ENCODE measurements at places on chromosomes 7 and 10.

DNA sequence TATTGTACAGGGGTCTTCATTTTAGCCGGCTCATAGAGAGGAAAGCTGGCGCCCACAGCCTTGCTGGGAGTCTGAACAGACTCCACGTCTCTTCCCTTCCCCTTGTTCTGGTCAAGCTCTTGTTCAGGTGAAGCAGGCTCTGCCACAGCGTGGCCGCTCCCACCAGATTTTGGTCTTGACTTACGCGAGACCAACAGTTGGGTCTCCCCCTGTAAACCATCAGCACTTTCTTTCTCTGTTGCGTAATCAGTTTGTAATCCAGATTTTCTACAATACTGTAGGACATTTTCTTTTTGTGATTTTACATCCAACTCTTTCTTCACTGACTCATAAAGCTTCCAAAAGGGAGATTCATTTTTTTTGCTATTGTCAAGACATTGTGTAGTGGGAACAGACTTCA, 10.9 kb downstream of the MKI67 start:
- no peak overlapping the region for H3K27ac ChIP-seq
- no peaks in the 10 kb centered on the region for H3K27me3 ChIP-seq
- H3K4me1 ChIP-seq = no peaks in the 10 kb centered on the region
- peak; percentile 71 for DNase-seq
- peaks cover 17% of the 10 kb centered on the region for H3K36me3 ChIP-seq

GRCh38 chr7:105429746-105430612, 41.3 kb upstream of the SRPK2 start:
- peaks cover 5% of the 10 kb centered on the region for H3K4me1 ChIP-seq
- no peaks in the 10 kb centered on the region for H3K27me3 ChIP-seq
- H3K4me3 ChIP-seq = no peak overlapping the region
- DNase-seq = no peak
- H3K36me3 ChIP-seq = no peaks in the 10 kb centered on the region

- no peak overlapping the region for H3K4me3 ChIP-seq
- H3K36me3 ChIP-seq = no peaks in the 10 kb centered on the region
- H3K4me1 ChIP-seq = no peaks in the 10 kb centered on the region
- DNase-seq = no peak
- no peak overlapping the region for H3K27ac ChIP-seq
Observed at GRCh38 chr7:93707249-93707648, 132.7 kb upstream of the CALCR start.

- peaks cover 33% of the 10 kb centered on the region for H3K36me3 ChIP-seq
- H3K27me3 ChIP-seq = no peaks in the 10 kb centered on the region
- peak; percentile 71 for DNase-seq
- H3K27ac ChIP-seq = no peak overlapping the region
- H3K4me3 ChIP-seq = no peak overlapping the region
- no peaks in the 10 kb centered on the region for H3K4me1 ChIP-seq
Observed at GRCh38 chr7:29924006-29924405, 65.6 kb downstream of the SCRN1 start.

DNA sequence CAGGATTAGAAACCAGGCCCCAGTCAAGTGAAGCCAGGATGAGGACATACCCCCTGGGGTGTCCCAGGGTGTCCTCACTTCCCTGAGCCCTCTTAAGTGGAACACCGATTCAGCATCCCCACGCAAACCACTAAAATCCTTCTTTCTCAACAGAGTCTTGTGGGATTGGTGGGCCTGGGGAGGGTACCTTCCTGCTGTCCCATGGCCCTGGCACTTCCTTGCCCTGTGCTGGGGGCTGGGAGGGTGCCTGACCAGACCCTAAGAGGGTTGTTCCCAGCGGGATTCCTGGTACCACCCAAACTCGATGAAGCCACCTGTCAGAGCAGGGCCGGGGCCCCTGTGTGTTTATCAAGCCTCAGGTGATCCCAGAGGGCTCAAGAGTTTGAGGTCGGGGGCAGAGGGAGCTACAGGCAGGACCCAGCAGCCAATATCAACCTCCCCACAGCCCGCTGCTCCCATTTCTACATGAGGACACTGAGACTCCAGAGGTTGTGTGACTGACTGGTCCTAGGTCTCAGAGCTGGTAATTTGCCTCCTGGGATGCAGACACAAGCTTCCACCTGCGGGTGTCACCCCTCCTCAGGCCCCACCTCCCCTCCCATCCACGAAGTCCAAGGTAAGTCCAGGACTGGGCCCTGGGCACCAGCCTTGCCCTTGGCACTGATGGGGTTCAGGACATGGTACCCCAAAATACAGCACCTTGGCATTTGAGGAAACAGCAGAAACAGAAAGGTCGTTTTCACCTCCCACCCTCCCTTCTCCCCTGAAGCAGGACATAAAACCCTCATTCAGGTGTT, 31.4 kb downstream of the OAT start:
- peaks cover 8% of the 10 kb centered on the region for H3K4me1 ChIP-seq
- no peaks in the 10 kb centered on the region for H3K36me3 ChIP-seq
- no peaks in the 10 kb centered on the region for H3K27me3 ChIP-seq
- H3K4me3 ChIP-seq = no peak overlapping the region
- no peak for DNase-seq
- no peak overlapping the region for H3K27ac ChIP-seq

- no peak overlapping the region for H3K4me3 ChIP-seq
- no peaks in the 10 kb centered on the region for H3K36me3 ChIP-seq
- H3K4me1 ChIP-seq = peaks cover 2% of the 10 kb centered on the region
- no peak for DNase-seq
- no peak overlapping the region for H3K27ac ChIP-seq
Observed at GRCh38 chr7:27229448-27229847, 13.2 kb upstream of the EVX1 start.

DNA sequence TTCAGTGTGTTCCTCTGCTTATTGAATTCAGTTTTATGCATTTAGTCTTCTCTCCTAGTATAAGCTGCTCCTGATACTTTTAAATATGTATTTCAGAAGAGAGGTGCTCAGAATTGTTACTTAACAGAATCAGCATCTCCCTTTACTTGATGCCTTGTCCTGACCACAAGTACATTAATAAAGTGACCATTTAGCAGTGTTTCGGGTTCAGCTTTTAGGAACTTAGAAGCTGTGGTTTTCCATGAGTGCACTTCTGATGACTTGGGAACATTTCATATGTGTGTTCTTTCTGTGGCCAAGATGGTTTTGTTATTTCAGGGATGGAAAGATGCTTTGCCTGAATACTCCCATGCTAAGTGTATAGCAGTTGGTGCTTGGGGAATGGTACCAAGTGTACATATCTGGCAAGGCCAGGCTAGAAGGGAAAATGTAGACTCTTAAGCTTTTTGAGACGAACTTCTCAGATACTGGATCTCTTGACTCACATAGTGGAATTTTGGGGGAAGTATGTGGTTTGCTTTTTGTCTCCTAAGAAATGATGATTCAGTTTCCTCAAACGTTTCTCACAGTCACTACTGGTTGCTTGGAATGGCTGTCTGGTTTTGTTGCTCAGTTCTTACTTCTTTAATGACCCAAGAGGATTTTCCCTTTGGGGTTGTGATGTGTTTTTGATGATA, 17.2 kb downstream of the SGPL1 start:
- DNase-seq = no peak
- no peaks in the 10 kb centered on the region for H3K27me3 ChIP-seq
- peaks cover 49% of the 10 kb centered on the region for H3K4me1 ChIP-seq

- H3K4me3 ChIP-seq = no peak overlapping the region
- H3K27me3 ChIP-seq = no peaks in the 10 kb centered on the region
- H3K4me1 ChIP-seq = peaks cover 27% of the 10 kb centered on the region
Observed at GRCh38 chr7:17347401-17347800, 48.9 kb downstream of the AHR start.

DNA sequence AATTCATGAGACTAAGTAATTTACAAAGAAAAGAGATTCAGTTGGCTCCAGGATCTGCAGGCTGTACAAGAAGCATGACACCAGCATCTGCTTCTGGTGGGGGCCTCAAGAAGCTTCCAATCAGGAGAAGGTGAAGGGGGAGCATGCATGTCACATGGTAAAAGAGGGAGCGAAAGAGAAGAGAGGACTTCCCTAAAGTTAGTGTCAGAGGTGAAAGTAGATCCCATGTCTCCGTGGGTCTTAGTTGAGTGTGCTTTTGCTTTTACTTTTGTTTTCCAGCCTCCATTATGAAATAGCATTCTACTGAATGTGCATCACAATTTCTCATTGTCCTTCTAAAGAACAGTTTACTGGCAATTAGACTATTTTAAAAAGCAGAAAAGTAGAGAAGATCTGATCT, 213.6 kb upstream of the FZD1 start:
- peaks cover 30% of the 10 kb centered on the region for H3K4me1 ChIP-seq
- H3K36me3 ChIP-seq = peaks cover 17% of the 10 kb centered on the region
- H3K27me3 ChIP-seq = no peaks in the 10 kb centered on the region
- no peak overlapping the region for H3K27ac ChIP-seq
- H3K4me3 ChIP-seq = no peak overlapping the region

DNA sequence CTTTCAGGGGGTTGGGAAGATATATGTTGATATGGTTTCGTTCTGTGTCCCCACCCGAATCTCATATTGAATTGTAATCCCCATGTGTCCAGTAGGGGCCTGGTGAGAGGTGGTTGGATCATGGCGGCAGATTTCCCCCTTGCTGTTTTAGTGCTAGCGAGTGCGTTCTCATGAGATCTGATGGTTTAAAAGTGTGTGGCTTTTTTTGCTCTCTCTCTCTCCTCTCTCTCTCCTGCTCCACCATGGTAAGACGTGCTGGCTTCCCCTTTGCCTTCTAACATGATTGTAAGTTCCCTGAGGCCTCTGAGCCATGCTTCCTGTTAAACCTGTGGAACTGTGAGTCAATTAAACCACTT, 68.4 kb upstream of the PDZD8 start:
- no peak overlapping the region for H3K27ac ChIP-seq
- no peaks in the 10 kb centered on the region for H3K36me3 ChIP-seq
- H3K27me3 ChIP-seq = peaks cover 7% of the 10 kb centered on the region

GRCh38 chr10:15815242-15815885, 44.9 kb downstream of the MINDY3 start:
- H3K4me3 ChIP-seq = no peak overlapping the region
- DNase-seq = no peak
- peaks cover 39% of the 10 kb centered on the region for H3K36me3 ChIP-seq
- no peak overlapping the region for H3K27ac ChIP-seq

DNA sequence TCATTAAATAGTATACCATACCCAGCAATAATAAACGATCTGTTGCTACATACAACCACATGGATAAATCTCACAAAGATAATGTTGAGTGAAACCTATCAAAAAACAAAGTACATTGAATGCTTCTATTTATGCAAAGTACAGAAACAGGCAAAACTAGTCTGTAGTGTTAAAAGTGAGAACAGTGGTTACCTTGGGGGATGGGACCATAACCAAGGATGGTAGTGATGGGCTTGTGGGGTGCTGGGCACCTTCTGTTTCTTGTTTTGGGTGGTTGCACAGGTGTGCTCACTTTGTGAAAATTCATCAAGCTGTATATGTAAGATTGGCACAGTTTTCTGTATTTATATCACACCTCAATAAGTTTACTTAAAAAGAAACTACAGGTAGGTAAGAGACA, 105.7 kb downstream of the ATE1 start:
- H3K4me1 ChIP-seq = no peaks in the 10 kb centered on the region
- H3K36me3 ChIP-seq = peaks cover 6% of the 10 kb centered on the region
- no peak for DNase-seq
- no peak overlapping the region for H3K27ac ChIP-seq

DNA sequence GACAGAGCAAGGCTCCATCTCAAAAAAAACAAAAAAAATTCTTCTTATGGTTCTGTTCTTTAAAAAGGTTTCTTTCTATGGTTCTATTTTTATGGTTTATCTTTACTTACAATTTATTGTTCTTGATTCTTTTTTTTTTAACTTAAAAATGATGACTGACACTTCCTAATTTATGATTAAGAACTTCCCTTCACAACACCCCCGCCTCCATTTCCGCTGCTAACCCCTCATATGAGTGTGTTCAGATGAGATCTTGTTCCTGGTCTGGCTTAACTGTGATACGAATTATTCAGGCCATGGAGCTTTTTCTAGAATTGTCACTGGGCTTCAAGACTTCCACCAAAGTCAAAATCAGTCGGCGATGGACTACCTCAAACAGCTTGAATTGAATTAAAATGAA, 33.9 kb downstream of the PTER start:
- no peaks in the 10 kb centered on the region for H3K27me3 ChIP-seq
- no peak for DNase-seq
- H3K36me3 ChIP-seq = no peaks in the 10 kb centered on the region
- H3K4me1 ChIP-seq = no peaks in the 10 kb centered on the region

DNA sequence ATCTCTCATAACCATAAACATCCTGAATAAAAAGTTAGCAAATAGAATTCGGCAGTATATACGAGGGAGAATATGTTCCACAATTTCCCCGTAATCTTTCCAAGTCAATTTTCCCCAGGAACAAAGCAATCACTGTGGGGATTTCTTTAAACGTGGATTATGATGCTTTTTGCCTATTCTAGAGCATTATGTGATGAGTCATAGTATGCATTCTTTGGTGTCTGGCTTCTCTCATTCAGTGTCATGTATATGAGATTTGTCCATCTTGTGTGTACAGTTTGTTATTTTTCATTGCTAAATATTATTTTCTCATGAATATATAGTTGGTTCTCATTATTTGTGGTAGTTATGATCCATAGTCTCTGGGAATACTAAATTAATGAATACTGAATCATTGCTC, 9.9 kb upstream of the OR9A4 start:
- peaks cover 4% of the 10 kb centered on the region for H3K27me3 ChIP-seq
- no peaks in the 10 kb centered on the region for H3K36me3 ChIP-seq
- no peak overlapping the region for H3K27ac ChIP-seq
- DNase-seq = no peak
- H3K4me1 ChIP-seq = no peaks in the 10 kb centered on the region

DNA sequence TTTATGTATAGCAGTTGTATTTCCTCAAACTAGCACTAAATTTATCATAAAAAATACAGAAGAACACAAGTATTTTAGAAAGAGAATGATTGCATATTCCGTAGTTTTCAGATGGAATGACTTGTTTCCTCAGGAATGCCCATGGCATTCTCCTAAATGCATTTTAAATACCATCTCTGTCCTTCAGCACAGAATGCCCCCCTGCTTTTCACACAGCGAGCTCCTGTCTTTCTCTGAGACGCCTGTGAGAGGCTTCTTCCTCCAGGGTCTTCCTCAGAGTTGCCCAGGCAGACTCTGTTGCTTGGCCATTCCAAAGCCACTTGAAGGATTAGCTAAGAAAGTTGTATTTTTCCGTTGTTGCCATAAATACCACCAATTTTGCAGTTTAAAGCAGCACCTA, 10.1 kb downstream of the LANCL2 start:
- H3K4me3 ChIP-seq = no peak overlapping the region
- DNase-seq = no peak
- no peaks in the 10 kb centered on the region for H3K36me3 ChIP-seq
- H3K4me1 ChIP-seq = no peaks in the 10 kb centered on the region
- no peaks in the 10 kb centered on the region for H3K27me3 ChIP-seq

GRCh38 chr7:74599244-74599643, 58.3 kb upstream of the GTF2I start:
- H3K27ac ChIP-seq = no peak overlapping the region
- DNase-seq = no peak
- H3K4me1 ChIP-seq = no peaks in the 10 kb centered on the region
- no peaks in the 10 kb centered on the region for H3K27me3 ChIP-seq

Measured in osteocyte (in vitro differentiated cells).